Stimulated activated naive CD8-positive, alpha-beta T cell treated with anti-CD3 and anti-CD28 coated beads, Interleukin-15, amount 100 ng/mL, for 72 hours (primary cell): ENCODE measurements at places on chromosomes 16 and 17.

- DNase-seq = no peak
Measured at GRCh38 chr16:67519242-67519641, 9.4 kb upstream of the RIPOR1 start.

- no peak for DNase-seq
Measured at GRCh38 chr16:78706637-78707036, 607.2 kb downstream of the WWOX start.

GRCh38 chr16:66703406-66704215 is 7.1 kb upstream of the CMTM4 start:
- DNase-seq = no peak

- no peak for DNase-seq
Measured at GRCh38 chr16:86066811-86067210, 167.8 kb downstream of the IRF8 start.

DNA sequence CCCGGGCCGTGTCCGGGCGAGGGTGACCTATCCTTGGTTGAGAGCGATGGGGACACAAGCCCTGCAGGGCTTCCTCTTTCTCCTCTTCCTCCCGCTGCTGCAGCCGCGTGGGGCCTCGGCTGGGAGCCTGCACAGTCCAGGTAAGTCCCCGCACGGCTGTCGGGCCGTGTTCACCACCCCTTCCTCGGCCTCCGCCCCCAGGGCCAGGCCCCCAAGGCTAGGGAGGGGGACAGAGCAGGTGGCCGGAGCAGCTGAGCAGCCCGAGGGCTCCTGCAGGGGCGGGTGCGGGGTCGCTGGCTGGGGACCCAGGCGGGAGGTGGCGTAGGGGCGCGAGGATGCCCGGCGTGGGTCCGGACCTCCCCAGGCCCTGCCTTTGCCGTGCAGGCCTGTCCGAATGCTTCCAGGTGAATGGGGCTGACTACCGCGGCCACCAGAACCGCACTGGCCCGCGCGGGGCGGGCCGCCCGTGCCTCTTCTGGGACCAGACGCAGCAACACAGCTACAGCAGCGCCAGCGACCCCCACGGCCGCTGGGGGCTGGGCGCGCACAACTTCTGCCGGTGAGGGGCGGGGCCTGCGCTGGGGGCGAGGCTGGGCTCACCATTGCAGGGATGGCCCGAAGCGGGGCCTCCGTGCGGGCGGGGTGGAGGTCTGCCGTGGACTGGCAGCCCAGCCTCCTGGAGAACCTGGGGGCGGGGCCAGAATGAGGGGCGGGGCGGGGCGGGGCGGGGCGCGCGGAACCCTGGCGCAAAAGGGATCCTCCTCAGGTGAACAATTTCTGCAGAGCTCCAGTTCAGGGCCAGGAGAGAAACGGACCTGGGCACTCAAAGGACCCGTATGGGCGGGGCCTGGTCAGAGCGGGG is 631 bp downstream of the KREMEN2 start:
- peak; percentile 79 for DNase-seq

DNA sequence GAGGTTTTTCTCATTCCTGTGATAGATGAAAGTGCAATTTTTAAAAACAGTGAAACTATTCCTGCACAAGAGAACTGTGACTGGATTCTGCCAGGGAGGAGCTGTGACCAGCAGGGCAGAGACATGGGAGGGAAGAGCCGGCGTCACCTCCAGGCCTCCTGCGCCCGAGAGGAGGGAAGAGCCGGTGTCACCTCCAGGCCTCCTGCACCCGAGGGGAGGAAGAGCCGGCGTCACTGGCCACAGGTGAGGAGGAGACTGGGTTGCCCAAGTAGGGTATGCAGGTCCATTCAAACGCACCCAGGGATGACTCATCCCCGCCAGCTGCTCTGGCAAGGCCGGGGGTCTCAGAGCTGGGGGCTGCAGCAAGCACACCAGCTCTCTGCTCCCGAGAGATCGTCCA is 56.7 kb downstream of the METRNL start:
- DNase-seq = peak; percentile 3

- no peak for DNase-seq
Measured at GRCh38 chr17:76697702-76698465, 12.9 kb downstream of the MXRA7 start.

- DNase-seq = no peak
Measured at GRCh38 chr17:72972263-72972951, 120.1 kb downstream of the SLC39A11 start.

DNA sequence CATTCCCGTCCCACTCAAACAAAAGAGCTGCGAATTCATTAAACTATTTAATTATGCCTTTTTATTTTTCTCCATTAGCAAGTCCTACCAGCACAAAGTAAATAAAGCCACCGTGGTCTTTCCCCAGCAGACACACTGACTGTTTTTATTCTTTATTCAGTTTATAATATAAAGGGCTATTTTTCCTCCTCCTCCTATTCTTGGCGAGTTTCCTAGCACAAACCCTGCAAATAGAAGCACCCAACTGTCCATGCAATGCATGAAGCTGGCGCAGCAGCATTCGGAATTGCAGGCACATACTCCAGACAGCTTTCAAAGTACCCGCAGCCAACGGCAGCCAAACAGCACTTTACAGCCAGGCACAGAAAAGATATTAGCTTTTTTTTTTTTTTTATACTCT is 583.4 kb upstream of the PSMD7 start:
- no peak for DNase-seq

- DNase-seq = no peak
Measured at GRCh38 chr17:73598212-73598611, 46.0 kb downstream of the SDK2 start.

GRCh38 chr16:52501746-52502145 is 45.2 kb downstream of the TOX3 start:
- no peak for DNase-seq

DNA sequence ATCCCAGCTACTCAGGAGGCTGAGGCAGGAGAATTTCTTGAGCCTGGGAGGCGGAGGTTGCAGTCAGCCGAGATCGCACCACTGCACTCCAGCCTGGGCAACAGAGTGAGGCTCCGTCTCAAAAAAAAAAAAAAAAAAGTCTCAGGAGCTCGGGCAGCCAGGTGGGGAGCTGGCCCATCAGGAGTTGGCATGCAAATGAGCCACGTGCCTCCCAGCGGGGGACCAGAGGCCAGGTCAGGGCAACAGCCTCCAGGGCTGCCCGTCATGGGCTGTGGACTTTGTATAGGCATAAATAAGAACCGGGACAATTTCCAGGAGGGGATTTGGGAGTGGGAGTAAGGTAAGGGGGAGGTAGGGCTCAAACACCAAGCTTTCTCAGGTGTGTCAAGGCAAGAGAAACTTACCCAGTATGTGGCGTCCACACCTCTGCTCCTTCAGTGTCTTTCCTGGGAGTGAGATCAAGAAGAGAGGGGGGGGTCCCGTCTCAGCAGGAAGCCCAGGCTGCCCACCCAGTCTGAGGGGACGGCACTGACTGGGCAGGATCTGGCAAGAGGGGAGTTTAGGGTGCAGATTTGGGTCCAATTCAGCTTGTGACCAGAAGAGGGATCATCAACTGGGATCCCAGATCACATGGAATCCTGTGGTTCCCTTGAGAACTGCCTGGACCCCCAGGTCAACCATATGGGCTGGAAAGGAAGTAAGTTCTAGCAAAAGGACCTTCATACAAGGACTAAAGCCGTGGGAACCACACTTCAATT is 22.3 kb upstream of the G6PC1 start:
- DNase-seq = no peak

- no peak for DNase-seq
Measured at GRCh38 chr16:86448306-86448890, 61.9 kb upstream of the FOXF1 start.

GRCh38 chr17:82232876-82233785 is 4.3 kb downstream of the SLC16A3 start:
- no peak for DNase-seq

- DNase-seq = no peak
Measured at GRCh38 chr16:87017371-87018012, 299.7 kb downstream of the C16orf95 start.

DNA sequence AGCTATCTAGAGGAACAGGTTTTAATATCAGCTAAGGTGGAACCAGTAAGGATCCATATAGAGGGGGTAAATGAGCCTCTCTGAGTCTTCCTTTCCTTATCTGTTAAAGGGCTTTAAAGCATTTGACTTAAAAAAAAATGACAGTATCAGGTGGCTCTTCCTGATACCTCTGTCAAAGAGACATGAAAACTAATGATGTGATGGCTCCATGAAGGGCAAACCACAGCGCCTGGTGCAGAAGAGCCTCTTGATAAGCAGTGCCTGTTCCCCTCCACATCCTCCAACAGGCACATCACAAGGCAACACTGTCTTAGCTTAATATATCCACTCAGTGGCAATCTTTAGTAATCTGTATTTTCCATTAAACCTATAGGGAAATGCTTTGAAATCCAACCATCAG is 68.9 kb downstream of the USP31 start:
- DNase-seq = no peak

DNA sequence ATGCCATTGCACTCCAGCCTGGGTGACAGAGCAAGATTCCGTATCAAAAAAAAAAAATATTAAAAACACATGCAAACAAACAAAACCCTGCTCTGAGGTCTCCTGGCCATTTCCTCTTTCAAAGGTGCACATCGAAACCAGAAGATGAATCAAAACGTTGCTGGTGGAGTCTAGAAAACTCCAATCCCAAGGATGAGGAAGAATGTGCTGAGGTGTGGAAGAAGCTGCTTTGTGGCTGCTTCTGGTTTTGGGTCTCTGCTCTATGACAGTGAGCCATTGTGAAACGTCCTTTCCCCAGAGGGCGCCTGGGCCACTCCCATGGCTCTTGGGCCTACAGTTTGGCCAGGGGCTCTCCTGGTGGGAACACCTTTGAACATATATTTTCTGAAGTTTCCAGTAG is 112.6 kb downstream of the IRF8 start:
- no peak for DNase-seq

DNA sequence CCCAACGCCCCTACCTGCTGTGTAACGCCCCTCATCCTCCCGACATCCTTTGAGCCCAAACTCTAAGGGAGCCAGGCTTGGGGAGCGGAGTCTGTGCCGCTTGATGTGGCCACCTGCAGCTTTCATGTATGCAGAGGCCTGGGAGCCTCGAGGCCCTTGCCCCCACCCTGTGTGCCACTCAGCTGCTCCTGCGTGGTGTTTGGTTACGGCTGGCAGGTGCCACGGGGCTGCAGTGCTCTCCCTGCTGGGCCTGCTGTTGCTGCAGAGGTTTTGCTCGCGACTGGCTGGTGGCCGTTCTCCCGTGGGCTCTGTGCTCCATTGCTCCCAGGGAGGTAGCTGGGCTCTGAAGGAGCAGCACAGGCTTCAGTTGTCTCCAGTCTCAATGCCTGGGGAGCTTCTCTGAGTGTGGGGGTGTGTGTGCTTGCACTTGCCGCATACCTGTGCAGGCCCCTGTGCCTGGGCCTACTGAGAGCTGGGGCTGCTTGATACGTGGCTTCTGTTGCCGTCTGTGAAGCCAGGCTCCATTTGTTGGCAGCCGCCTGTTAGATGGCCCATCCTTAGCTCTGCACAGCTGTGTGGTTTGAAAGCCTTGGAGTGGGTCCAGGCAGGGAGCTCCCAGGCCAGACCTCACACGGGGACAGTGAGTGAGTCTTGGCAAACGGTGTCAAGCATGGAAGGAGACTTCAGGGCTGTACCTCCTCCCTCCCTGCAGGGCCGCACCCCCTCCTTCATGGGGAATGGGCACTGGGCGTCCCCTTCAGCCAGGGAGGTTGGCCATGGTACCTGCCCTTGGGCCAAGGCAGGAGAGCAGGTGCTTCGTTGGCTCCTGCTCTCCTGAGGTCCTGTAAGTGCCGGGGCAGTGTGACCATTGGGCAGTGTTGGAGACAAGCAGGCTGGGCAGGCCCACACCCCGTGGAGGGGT is 47.2 kb downstream of the PDPK1 start:
- no peak for DNase-seq

DNA sequence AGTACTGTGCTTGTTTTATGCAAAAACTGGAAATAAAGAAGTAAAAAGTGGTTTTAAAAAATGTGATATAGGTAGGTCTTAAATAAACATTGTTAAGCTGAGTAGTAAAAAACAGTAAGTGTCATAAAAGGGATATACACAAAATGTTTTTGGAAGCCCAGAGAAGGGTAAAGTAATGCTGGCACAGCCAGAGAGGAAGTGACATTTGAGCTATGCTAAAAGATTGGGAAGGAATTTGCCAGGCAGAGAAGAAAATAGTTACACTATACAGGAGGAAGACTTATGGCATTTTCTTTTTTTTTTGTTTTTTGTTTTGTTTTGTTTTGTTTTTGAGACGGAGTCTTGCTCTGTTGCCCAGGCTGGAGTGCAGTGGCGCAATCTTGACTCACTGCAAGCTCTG is 40.8 kb upstream of the TAOK1 start:
- no peak for DNase-seq

GRCh38 chr17:28500712-28501379 is 5.3 kb upstream of the FOXN1 start:
- DNase-seq = no peak

DNA sequence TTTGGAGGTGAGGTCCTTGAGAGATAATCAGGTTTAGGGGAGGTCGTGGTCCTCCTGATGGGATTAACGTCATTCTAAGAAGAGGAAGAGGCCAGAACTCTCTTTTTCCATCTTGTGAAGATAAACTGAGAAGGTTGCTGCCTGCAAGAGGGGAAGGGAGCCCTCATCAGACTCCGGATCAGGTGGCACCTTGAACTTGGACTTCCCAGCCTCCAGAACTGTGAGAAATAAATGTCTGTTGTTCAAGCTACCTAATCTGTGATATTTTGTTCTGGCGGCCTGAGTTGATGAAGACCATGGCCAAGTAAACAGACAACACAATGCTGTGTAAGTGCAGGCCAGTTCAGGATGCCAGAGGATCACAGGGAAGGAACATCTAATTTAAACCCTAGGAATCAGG is 10.9 kb upstream of the PRKCB start:
- no peak for DNase-seq

DNA sequence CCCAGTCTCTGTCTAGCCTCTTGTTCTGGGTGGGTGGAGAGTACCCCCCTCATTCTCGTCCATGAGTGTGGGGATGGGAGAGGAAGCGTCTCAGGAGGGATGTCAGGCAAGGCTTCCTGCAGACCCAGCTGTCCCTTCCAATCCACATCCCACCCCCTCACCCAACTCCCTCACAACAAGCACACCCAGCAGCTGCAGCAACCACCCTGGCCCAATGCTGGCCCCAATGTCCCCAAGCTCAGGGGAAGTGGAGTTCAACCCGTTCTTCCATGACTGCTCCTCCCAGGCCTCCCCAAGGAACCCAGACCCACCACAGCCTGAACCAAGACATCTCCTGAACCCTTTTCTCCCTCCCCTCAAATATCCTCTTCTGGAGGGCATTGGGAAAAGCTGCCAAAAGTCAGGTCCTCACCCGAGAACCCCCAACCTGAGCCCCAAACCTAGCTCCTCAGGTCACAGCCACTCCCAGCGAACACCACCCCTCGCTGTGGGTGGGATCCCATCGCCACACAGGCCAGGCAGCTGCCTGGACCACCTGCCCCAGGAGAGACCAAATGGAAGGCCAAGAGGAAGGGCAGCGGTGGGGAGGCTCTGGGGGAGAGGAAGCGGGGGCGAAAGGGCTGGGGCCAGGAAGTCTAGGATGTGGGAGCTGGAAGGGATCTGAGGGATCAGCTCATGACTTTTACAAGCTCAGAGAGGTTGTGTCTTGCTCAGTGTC is 47.6 kb downstream of the FZD2 start:
- no peak for DNase-seq

DNA sequence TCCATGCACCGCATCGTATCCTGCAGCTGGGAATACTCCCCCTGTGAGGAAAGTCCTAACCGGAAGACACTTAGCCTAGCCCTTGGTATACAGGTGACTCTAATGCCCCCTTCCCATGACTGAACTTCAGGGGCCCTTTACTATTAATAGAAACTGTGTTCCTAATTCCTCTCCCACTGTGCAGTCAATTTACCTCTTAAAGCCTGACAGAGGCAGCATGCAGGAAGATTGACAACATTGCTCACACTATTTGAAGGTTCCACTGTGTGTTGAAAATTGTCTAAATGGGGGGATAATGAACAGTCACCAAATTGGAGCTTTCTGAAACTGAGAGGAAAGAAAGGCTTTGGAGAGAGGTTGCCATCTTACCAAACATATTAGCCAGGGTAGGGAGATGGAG is 222.6 kb downstream of the SHISA9 start:
- DNase-seq = no peak
